ENCODE measurements at places on chromosomes 7 and 10.

- DNase-seq = no peak
Measured at GRCh38 chr7:13856012-13856411, 133.5 kb downstream of the ETV1 start.

GRCh38 chr7:134434701-134435100, 24.2 kb downstream of the AKR1B1 start:
- DNase-seq = no peak

DNA sequence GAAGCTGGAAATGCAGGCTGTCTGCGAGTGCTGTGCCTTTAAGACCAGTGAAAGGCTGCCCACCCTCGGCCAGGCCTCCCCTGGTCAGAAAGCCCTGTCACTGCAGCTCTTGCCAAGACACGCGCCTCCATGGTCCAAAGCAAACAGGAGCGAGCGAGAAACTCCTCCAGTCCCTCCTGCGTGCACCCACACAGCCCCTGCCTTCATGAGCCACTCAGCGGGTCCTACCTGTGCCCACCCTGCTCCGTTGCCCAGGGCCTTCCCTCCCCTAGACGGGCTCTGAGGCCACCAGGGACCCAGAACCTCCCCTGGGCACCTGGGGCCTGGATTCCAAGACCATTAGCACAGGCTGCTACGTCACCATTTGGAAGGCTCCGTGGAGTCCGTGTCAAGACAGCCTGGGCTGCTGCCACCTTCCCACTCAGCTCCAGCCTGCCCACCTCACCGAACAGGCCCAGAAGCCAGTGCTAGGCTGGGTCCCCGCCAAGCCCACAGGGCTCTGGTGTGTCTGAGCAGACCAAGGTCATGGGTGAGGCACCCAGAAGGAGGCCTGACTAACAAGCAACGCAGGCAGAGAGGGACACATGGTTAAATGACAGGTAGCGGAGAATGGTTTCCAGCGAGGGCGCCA, 144.5 kb downstream of the NEURL1 start:
- DNase-seq = no peak

GRCh38 chr10:106513352-106513771, 651.1 kb downstream of the SORCS1 start:
- no peak for DNase-seq

DNA sequence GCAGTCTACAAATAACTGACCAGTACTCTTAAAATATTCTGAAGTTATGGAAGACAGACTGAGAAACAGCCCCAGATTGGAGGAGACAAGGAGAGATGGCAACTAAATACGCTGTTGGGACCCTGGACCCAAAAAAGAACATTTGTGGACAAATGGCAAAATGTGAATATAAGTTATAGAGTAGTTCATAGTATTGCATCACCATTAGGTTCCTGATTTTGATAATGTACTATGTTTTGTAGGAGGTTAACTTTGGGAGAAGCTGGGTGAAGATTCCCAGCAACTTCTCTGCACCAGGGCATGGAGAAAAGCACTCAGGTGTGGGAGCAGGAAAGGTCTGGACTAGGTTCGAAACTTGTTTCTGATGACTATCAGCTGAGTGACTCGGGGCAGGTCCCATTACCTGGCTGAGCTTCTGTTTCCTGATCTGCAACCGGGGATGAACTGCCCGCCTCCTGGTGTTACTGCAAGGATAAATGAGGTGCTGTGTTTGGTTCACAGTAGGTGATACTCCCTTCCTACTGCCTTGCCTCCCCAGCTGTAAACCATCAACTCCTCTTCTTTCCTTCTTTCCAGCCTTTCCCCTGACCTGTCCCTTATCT, 48.2 kb downstream of the EEPD1 start:
- DNase-seq = no peak

GRCh38 chr7:9507290-9507689, 1073.9 kb downstream of the NXPH1 start:
- no peak for DNase-seq

DNA sequence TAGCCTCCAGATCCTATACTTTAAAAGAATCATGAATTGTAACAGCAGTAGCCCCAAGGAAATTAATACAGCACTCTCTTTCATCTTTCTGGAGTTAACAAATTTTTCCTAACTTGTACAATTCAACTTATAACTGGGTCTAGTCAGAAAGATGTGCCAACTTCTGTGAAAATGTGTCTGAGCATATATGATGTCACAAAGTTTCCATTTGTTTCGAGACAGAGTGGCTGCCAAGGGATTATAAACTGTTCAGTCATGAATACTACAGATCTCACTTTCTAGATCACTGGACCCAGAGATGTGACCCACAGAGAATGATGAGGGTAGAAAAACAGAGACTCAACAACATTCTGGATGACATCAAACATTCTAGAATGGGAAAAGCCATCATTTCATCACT, 249.2 kb upstream of the PHF14 start:
- DNase-seq = no peak

GRCh38 chr10:127368101-127368500, 171.7 kb upstream of the INSYN2A start:
- DNase-seq = no peak

DNA sequence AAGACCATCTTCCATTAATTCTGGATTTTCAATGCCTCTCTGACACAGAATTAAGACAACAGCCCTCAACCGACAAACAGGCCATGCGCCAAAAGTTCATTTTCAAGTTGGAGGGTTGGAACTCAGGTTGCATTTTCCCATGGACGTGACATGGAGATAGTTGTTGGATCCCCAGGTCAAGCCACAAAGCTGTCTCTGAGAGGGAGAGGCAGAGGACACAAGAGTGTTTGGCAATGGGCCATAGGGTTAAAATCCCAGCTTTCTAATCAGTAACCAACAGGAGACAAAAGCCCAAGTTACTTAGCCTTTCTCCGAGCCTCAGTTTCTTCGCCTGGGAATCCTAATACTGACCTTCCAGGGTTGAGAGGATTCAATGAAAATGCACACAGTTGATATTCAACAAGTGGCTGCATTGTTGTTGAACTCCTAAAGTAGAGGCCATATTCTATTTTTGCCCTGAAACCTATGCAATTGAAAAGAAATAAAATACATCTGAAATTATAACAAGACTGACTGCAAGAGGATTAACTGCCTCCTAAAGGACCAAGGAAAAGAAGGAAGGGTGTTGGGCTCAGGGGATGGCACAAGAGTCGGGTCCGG, 44.3 kb downstream of the SORBS1 start:
- DNase-seq = no peak

DNA sequence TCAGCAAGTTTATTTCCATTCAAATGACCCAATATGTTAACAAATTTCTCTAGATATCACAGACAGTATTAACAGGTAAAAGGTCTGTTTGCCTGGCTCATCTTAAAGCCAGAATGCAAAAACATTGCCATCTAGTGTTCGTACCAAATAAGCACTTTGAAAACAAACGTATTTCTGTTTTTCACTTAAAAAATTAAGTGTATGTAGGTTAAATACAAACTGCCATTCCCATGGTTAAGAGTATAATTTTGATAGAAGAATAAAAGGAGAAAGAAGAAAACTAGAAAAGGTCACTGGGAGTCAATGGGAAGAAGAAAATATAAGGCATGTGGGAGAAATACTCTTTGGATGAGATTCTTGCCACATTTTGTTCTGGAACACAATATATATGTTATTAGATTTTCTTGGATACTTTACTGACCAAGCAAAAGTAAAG, 51.0 kb downstream of the ORC5 start:
- no peak for DNase-seq

All from chondrocyte (in vitro differentiated cells).